NCI-H2081 treated with DMSO at 0.1 percent for 48 hours (cell line): ENCODE measurements at places on chromosomes 3 and 15.

- no peak for DNase-seq
Measured at GRCh38 chr3:117660941-117661817, 951.6 kb downstream of the TUSC7 start.

- DNase-seq, result no peak
Measured at GRCh38 chr3:129312021-129312639, 33.5 kb downstream of the HMCES start.

- DNase-seq, result no peak
Measured at GRCh38 chr15:51861557-51862359, 32.3 kb downstream of the TMOD3 start.

DNA sequence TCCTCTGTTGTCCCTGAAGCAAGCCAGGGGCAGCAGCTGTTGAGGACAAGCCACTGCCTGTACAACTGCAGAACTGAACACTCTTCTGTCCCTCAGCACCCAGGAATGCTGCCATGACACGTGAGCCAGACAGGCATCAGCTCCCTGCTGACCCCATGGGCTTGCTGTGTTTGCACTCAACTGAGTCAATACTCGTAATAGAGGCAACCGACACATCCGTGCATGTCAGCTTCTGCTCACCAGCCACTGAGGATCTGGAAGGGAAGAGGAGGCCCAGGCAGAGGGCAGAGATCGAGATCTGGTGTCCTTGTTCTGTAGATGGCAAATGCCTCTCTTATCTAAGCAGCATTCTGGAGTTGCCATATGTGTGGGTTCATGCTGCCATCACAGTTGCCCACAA, 54.3 kb upstream of the SEC61A1 start:
- no peak for DNase-seq

DNA sequence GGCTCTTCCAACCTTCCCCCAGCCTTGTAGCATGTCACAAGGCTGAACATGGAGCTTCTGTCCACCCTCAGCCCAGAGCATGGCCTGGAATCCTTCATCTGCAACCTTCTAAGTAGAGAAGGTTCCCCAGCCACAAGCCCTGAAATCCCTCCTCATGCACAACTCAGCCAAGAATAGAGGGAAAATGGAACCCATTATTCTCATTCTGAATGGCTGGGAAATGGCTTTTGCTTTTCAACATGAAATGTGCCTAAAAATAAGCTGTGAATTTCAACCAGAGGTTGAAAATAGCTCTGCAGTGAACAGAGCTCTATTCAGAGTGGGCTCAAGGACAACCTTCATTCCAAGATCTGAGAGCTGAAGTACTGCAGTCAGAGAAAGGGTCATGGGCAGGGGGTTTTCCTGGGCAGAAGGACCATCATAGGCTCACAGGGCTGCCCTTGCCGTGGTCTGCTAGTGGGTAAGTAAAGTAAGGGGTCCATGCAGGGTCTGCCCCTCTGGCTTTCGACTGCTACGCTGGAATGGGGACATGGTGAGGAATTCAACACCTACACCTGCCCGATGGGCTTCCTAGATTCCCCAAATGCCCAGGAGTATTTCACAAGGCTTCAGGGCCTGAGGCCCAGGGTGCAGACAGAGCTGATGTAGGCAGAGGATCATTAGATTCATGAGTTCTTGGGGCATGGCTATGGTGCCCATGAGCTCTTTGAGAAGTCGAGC, 35.9 kb downstream of the POC1A start:
- DNase-seq, result no peak

- no peak for DNase-seq
Measured at GRCh38 chr15:90571063-90571541, 41.4 kb downstream of the CRTC3 start.

GRCh38 chr15:65884511-65884910, 15.2 kb downstream of the RAB11A start:
- DNase-seq, result no peak

GRCh38 chr3:177681156-177681555, 483.9 kb upstream of the TBL1XR1 start:
- no peak for DNase-seq

DNA sequence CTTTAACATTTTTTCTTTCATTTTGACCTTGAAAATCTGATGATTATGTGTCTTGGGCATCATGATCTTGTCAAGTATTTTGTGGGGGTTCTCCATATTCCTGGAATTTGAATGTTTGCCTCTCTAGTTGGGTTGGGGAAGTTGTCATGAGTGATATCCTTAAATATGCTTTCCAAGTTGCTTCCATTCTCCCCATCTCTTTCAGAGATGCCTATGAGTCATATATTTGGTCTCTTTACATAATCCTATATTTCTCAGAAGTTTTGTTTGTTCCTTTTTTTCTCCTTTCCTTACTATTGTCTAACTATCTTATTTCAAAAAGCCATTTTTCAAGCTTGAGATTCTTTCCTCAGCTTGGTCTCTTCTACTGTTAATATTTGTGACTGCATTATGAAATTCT, 69.0 kb upstream of the CCDC80 start:
- no peak for DNase-seq

DNA sequence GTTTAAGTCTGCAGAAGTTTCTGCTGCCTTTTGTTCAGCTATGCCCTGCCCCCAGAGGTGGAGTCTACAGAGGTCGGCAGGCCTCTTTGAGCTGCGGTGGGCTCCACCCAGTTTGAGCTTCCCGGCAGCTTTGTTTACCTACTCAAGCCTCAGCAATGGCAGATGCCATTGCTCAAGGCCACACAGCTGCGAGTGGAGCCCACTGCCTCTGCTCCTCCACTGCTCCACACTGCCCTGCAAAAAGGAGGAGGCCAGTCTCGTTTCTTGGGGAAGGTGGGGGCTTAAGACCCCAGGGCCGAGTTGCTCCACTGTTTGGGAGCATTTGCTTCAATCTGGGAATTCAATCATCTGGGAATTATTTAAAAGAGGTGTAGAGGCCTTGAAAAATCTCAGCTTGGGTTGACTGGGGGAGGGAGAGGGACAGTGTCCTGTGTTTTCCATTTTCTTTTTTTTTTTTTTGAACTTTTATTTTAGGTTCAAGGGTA, 144.6 kb upstream of the MEF2A start:
- DNase-seq, result no peak

DNA sequence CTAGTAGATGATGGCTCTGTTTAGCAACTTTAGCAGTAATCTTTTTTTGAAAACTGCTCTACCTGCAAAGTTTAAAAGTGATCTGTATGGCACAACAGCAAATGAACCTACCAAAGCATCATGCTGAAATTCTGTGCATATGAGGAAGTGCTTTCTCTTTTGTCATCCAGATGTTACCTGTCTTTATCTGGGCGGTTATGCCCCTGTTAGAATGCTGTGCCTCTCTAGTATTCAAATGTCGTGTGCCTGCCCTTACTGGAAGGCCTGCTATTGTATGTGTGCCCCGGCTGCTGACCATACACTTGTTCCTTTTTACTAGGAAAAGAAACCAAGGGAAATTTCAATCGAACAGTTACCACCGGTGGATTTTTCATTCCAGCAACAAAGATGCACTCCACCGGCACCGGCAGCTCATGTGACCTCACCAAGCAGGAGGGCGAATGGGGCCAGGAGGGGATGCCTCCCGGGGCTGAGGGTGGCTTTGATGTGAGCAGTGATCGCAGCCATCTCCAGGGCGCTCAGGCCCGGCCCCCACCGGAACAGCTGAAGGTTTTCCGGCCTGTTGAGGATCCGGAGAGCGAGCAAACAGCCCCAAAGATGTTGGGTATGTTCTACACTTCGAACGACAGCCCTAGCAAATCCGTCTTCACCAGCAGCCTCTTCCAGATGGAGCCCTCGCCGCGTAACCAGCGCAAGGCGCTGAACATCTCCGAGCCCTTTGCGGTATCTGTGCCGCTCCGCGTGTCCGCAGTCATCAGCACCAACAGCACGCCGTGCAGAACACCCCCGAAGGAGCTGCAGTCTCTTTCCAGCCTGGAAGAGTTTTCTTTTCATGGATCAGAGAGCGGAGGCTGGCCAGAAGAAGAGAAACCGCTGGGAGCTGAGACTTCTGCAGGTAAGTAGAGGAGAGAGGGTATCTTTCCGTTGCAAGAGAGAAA, 61.6 kb downstream of the TMEM39A start:
- no peak for DNase-seq

- no peak for DNase-seq
Measured at GRCh38 chr3:47533481-47533880, 20.0 kb upstream of the ELP6 start.

GRCh38 chr3:143597774-143598652, 250.3 kb downstream of the SLC9A9 start:
- no peak for DNase-seq

- DNase-seq, result no peak
Measured at GRCh38 chr3:182245059-182245458, 533.3 kb downstream of the SOX2 start.

DNA sequence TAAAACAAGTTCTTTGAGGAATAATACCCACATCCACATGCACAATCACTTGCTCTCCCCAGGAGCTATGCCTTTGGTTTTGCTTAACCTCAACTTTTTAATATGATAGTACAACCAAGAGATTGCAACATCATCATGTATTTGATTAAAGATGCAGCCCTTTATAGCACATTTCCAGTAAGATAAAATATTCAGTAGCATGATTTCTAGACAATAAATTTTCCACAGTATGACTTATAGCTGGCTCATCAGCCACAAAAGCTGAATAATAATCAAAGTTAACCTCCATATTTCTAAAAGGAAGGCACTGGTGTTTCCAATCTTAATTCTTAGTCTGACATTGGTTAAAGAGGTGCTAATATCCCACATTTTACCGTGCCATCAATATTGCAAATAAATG, 622.5 kb downstream of the TBL1XR1 start:
- DNase-seq, result no peak

DNA sequence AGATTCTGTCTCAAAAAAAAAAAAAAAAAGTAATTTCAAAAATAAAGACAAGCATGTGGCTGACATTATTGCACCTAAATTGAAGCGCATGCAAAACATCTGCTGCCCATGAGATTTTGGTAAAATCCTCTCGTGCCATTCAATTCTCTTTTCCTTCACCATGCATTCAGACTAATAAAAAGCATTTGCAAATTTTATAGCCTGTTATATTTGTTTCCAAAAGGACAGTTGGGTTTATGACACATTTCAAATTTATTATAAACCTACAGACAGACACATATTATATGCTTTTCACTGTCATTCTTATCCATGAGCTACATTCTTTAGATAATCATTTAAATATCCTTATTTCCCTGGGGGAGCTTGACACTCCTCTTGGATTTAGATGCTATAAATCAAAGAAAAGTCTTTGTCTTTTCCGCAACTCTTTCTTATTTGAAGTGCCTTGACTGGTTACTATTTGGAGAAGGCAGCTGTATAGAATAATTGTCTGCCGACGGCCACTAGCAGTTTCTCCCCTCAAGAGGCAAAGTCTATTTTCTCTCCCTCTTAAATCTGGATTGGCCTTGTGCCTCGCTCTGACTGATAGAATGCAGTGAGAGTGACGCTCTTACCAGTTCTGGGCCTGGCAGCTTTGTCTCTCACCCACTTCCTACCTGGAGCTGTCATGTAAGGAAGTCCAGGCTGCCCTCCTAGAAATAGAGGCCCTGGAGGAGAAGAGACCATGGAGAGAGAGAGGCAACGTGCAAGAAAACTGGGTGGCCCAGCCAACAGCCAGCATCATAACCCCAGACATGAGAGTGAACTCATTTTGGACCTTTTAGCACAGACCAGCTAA, 6.8 kb upstream of the LRIG1 start:
- no peak for DNase-seq

DNA sequence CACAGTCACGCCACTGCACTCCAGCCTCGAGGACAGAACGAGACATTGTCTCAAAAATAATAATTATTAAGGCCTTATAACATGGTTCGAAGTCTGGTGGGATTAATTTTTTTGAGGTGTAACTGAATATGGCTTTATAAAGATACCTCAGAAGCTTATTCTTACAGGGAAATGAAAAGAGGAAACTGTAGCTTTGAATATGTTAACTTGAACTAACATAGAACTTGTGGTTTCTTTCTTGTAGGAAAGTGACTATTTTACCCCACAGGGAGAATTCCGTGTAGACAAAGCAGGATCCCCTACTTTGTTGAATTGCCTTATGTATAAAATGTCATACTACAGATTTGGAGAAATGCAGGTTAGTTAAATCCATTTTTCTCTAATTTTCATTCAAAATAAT, 96.3 kb downstream of the STT3B start:
- no peak for DNase-seq

DNA sequence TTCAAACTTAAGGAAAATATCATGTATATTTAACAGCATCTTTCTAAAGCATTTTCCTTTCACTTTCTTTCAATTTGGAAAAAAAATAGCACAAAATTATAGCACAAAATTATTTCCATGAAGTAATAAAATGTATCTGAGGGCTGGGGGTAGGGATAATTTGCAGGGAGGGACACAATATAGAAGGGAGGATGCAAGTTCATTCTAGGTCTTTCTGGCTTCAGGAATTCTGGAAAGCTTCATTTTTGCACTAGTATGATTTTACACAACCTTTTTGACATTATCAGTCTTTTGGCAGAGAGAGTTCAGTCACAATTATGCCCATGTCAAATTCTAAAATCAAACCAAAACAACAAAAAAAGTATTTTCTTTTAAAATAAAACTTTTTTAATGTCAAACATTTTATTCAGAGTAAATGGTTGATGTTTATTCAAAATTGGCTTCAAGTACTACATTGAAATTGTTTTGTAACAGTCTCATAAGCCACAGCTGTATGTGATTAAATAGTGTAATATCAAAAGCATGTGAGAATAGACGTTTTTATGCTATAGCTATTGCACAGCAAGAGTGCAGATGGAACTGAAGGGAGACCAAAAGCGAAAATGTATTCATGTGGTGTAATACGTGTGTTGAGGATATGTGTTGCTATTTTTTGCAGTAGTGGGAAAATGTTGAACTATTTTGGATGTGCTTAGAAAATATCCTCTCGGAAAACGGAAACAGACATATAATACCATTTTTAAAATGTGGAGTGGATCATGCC, 5.8 kb downstream of the RBMS3 start:
- DNase-seq, result no peak

GRCh38 chr15:56124391-56124790, 119.3 kb downstream of the RFX7 start:
- DNase-seq, result no peak

GRCh38 chr15:101306341-101307047, 11.4 kb upstream of the SNRPA1 start:
- no peak for DNase-seq

DNA sequence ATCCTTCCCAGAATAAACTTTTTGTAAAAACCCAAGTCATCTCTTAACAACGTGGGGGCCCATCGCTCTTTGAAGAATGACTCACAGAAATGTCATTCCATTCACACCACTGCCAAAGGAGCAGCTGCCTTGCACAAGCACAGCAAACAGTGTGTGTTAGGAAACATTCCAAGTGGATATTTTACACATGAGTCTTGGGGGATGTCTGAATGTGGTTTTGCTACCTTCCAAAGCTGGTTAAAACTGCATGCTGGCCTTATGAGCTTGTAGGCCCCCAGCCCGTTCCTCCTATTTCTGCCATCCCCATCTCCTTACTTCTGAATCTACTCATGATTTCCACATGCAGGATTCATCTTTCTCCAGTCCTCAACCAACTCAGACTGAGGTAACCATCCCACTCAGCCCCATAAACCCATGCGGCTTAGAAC, 130.8 kb downstream of the CPNE4 start:
- no peak for DNase-seq
